Ureter (tissue), 1 donor: ENCODE measurements at places on chromosomes 4 and X. TPM values are rescaled to one million over a fixed set of nuclear protein-coding genes. Genes with fewer than 3 reads are reported as not detected.

GRCh38 chr4:106793933-106794332 is 242.2 kb downstream of the DKK2 start:
- no peak for DNase-seq

DNA sequence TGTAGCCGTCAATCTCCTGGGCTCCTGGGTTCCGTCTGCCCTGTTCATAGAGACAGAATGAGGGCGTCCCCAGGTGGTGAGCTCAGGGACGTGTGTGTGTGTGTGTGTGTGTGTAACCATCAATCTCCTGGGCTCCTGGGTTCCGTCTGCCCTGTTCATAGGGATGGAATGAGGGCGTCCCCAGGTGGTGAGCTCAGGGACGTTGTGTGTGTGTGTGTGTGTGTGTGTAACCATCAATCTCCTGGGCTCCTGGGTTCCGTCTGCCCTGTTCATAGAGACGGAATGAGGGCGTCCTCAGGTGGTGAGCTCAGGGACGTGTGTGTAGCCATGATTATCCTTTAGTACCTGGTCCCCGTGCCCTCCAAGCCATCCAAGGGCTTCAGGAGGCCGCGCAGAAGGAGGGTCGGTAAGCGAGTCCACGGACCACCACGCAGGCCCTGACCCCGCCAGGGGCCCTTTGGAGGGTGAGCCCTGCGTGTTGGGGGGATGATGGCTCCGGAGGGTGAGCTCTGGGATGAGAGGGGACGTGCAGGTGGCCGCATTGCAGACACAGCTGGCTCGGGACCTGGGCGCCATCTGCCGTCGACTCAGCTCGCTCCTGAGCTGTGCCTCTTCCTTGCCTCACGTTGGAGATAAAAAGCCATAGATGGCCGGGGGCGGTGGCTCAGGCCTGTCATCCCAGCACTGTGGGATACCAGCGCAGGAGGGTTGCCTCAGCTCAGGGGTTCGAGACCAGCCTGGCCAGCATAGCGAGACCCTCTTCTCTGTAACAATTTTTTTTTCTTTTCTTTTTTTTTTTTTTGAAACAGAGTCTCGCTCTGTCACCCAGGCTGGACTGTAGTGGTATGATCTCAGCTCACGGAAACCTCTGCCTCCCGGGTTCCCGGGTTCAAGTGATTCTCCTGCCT is 5.4 kb upstream of the GTPBP6 start:
- no peak for DNase-seq

- no peak for DNase-seq
Measured at GRCh38 chrX:153897899-153898298, 6.6 kb upstream of the AVPR2 start.

DNA sequence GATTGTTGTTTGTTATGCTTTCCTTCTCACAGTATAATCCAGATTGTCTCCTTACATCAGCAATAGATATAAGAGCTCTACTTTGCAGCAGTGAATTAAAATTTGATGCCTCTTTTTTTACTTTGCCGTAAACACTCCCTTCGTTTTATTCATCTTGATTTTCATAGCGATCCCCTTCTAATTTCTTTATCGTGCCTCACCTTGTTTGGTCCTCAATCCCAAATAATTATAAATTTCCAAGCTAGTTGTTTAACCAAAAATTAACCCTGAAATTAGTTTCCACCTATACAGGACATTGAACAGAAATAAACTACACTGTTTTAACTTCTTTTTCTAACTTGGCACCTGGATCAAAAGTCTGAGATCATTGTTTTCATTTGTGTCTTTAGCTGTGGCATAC is 35.1 kb upstream of the GRID2 start:
- no peak for DNase-seq

The MAGEA2 gene
- total RNA-seq = not detected

DNA sequence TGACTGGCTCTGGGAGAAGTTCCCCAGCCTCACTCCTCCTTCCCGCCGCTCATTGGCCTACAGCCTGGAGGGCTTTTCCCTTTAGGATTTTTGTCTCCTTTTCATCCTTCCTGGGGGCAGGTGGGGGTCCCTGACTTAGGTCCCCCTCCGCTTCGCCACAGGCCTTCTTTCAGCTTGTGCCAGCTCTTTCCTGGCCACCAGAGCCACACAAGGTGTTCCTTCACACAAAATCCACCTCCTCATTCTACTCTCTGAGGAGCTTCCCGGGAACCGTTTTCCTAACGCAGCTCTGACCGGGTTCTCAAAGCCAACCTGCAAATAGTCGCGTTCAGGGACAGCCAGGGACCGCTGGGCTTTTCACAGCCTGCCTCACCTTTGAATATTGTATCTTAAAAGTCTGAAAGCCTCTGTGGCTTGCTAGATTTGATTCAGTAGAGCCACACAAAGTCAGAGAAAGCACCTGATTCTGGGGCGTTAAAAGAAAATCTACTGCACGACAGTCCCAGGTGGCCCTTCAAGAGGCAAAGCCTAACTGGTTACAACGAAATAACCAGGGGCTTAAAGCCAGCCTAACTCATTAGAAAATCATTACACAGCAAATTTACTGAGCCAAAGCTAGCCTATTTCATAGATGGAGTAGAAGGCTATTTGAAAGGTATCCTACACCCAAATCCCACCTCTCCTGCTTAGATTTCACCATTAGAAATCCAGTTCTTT is 731 bp upstream of the GPC3 start:
- no peak for DNase-seq

The HSD17B13 gene
- total RNA-seq = 0.31 TPM

GRCh38 chrX:102154218-102154860 is 1.4 kb downstream of the BEX5 start:
- DNase-seq = no peak

DNA sequence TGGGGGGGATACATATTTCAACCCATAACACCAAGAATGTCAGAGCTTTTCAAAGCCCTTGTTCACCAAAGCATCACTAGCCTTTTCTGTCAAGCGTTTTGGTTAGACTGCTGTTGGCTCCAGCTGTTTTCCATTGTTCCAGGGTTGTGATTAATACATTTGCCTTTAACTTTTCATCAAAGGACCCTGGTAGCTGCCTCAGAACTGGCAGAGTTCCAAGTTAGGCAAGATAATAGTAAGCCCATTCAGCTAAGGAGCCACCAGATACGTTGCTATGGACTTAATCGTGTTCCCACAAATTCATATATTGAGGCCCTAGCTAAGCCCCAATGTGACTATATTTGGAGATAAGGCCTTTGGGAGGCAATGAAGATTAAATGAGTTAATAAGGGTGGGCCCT is 37.1 kb downstream of the ENOPH1 start:
- DNase-seq = no peak

- no peak for DNase-seq
Measured at GRCh38 chr4:164304101-164304639, 449.8 kb upstream of the SMIM31 start.

The CRMP1 gene
- 1.3 TPM for total RNA-seq

DNA sequence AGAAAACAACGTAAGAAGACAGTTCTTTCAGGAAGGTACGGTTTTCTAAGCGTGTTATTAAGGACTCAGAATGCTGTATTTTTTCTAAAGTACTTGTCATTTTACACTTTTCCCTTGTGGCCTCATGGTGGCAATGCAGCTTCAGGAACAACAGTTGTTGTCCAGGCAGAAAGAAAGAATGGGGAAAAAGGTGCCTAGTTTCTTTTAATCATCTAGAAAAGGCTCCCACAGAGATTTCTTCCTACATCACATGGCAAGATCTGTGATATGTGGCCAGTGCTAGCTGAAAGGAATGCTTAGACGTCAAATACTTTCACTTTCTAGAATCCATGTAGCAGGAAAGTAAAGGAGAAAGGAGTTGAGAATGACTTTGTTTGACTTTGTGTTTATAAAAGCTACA is 49.0 kb upstream of the TRAM1L1 start:
- no peak for DNase-seq

GRCh38 chr4:72110886-72111285 is 79.1 kb downstream of the NPFFR2 start:
- DNase-seq = no peak

The SORCS2 gene
- total RNA-seq = 2.8 TPM

The AMOT gene
- total RNA-seq = 27.5 TPM

GRCh38 chr4:16270454-16271328 is 44.4 kb upstream of the TAPT1 start:
- no peak for DNase-seq

GRCh38 chr4:152165846-152166245 is 370.0 kb downstream of the FBXW7 start:
- no peak for DNase-seq

GRCh38 chr4:10599574-10599973 is 85.0 kb downstream of the CLNK start:
- no peak for DNase-seq

DNA sequence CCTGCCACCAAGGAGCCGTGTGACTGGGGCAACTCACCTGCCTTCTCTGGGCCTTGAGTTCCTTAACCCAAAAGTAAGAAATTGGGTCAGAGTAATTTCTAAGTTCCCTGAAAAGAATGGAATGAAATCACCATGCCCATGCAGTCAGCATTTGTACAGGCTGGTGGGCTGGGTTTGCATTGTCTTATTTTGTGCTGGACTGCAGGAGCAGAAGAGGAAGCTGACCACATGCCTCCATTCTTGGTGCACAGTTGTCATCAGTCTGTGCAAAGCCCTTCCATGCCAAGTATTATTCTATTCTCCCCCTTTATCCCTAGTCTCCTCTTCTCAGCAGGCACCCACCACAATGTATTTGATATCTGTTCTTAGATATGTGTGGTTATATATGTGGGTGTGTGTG is 56.3 kb downstream of the FHDC1 start:
- no peak for DNase-seq

- DNase-seq = no peak
Measured at GRCh38 chr4:6770581-6771228, 11.8 kb upstream of the KIAA0232 start.

DNA sequence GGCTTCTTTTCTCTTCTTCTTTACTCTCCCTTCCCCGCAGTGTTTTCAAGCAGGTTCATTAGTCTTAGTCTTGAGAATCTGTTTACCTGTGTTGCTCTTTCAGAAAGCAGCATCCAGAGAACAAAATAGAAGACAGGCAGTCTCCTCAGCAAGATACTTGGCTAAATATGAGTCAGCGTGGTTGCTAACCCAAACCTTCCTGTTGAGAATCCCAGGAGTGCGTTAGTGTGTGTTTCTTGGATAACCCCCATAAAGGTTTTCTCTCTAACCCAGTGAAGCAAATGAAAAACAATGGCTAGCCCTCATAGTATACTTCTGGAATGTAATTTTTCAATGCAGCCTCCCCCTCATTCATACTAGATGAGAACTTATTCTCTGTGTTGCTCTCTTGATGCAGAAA is 41.1 kb downstream of the BMPR1B start:
- DNase-seq = no peak

- DNase-seq = no peak
Measured at GRCh38 chrX:106952988-106953387, 32.8 kb downstream of the CLDN2 start.

The NDST4 gene
- not detected for total RNA-seq

The ETDA gene
- total RNA-seq = not detected

DNA sequence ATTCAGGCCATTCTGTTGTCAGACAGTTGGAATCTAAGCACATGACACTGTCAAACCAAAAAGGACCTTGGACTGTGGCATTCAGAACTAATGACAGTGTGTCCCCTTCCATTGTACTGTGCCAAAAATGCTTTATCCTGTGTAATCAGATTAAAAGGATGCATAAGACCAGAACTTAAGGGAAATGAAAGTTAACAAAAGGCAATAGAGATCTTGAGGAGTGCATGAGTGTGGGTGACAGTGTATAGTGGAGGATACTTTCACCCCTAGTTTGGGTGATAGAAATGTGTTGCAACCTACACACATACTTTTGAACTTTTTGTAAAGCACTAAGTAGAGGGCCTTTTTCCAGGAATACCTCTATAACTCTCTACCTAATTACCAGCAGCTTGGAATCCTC is 4.5 kb downstream of the CYSLTR1 start:
- DNase-seq = no peak

DNA sequence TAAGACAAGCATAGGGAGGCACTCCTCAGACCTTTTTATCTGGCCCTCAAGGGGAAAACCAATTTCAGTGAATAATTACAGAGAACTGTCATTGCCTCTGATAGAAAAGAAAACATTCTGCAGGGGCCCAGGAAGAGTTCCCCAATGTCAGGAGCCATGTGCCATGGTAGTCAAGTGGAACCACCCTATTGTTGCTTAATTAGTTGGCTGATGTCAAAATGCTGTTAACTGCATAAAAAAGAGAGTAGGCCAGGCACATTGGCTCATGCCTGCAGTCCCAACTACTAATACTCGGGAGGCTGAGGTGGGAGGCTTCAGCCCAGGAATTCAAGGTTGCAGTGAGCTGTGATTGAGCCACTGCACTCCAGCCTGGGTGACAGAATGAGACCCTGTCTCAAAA is 28.6 kb upstream of the OGT start:
- DNase-seq = no peak

DNA sequence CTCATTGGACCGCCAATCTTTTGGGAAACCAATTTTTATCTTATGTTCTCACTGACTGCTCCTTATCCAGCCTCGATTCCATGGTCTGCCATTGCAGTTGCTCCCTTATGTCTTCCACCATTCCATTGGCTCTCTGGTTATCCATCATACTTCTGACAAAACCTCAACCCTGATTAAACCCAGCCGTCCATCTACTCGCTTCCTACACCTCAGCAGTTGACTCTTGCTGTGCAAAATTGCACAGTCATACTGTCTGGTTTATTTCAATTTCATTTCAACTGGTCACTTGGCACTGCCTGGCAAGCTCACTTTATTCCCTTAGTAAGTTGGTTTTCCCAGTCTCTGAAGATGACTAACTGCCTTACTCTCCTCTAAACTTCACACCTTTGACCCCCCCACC is 26.2 kb downstream of the ARL9 start:
- DNase-seq = no peak

The MAP9 gene
- 12.3 TPM for total RNA-seq

The LPAR4 gene
- total RNA-seq = 0.18 TPM

- peak; percentile 74 for DNase-seq
Measured at GRCh38 chr4:152106113-152106763, 345.4 kb upstream of the GATB start.

- DNase-seq = no peak
Measured at GRCh38 chrX:23380581-23380980, 45.9 kb downstream of the PTCHD1 start.
